ENCODE measurements at places on chromosomes 4 and X.

GRCh38 chr4:41022116-41022515, 192.2 kb downstream of the APBB2 start:
- no peak for DNase-seq

DNA sequence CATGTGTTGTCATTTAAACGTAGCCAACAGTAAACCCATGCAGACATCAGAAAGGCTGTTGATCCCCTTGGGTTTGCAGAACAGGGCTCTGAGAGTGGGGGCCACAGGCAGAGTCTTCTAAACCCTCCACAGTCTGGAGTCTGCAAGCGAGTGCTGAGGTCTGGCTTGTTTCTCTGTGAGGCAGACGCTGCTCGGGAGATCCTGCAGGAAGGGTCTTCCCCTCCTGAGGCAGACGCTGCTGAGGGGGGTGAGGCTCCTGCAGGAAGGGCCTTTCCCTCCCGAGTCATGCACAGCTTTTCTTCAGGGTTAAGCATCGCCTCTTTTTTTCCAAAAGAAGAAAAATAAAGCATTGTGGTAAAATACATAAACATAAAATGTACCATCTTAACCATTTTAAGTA, 17.1 kb upstream of the PDE6B start:
- no peak for DNase-seq

DNA sequence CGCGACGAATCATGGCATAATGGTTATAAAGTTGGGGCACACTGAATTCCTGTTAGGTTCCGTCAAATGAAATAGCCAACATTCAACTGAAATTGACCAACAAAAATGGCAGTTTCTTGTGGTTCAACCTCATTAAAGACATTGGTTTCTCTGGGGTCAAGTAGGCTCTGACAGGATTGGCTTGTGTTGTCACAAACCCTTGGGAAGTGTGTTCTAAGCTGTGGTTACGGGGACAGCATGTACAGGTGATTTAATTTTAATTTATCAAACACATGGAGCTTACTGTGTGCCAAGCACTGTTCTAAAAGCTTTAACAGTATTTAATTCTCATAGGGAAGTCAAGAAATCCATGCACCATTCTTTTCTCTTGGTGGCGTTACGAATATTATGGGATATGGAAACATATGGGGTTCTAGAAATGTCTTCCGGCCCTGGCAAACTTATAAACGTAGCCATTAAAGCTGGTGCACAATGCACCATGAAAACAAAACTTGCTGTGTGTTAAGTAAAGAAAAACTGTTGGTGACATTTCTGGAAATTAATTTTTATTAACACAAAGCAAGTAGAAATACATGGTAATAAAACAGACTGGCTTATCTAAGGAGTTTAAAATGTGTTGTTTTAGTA, 891 bp downstream of the XK start:
- DNase-seq, result no peak

DNA sequence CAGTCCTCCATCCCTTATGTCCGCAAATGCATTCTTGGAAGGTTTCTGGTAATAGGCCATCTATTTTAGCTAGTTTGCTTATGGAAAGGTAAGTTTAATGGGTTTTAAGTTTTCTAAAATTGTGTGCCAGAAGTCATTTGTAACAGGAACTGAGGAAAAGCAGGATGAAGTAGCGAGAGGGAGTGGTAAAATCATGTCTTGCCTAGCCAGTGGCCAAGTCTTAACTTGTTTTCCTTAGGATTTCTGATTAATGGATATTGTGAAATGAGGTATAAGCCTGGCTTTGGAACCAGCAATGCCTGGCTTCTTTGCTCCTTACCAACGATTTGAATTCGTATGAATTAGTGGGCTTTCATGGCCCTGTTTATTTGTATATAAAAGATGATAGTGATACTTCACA, 7.3 kb downstream of the SEC24B start:
- DNase-seq, result no peak

GRCh38 chr4:40253906-40254305, 57.1 kb downstream of the RHOH start:
- no peak for DNase-seq

DNA sequence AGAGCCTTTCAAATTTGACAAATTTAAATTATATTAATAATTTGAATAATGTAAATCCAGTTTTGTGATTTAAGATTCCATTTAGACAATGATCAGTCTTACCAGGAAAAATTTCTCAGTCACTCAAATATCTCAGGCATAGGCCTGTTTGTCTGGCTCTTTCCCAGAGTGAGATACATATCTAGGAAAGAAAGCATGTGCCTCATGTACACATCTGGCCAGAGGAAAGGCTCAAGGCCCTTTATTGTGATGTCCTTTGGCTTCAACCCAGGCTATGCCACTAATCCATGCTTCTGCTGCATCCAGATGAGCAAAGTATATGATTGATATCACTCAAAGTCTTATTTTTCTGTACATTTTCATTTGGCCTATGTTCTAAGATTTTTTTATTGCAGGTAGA, 473.3 kb upstream of the ADGRL3 start:
- DNase-seq, result no peak

DNA sequence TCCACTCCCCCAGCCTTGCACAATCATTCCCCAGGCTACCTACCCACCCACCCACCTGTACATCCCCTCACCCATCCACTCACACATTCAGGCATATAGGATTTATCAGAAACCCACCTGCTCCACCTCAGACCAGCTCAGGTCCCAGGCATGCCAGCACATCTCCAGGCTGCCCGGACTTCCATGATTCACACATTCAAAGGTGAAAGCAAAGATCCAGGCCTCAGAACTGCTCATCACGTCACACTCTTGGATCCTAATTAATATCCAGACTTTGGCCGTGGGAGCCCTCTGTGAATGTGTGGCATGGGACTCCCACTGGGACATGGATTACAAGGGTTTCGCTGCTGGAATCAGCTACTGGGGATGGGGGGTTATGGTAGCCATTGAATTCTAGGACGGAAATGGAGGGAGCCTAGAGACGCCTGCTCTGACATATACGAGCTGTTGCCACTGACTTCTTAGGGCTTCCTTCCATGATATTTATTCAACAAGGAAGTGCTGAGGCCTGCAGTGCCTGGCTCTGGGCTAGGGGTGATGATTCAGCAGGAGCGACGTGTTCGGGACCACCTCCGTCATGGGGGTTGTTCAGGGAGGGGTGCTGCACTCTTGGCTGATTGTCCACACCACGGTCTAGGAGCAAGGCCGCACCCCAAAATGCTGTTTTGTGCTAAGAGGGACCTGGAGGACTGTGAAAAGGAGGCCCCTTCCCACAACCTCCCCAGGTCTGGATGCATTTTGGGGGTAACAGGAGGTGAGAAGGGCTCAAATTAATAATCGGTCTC, 56.9 kb upstream of the ADRA2C start:
- no peak for DNase-seq

GRCh38 chr4:7638489-7638888, 203.8 kb upstream of the PSAPL1 start:
- DNase-seq, result no peak

DNA sequence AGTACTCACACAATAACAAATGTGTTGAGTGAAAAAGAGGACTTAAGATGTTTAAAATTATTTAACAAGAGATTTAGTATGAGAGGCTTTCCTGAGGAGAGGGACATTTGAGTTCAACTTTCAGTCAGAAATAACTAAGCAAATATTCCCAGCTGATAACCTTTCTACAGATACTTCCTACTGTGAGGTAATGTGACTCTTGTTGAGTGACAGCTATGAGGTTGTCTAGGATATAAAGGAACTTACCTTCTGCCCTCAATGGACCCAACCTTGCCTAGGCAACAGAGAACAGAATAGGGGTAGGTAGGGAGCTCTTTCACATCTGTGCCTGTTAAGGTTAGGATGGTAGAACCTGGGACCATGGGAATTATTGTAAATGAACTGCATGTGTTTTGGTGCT, 54.7 kb downstream of the GLUD2 start:
- no peak for DNase-seq

- DNase-seq, result no peak
Measured at GRCh38 chr4:110122201-110122600, 76.2 kb downstream of the ELOVL6 start.

- no peak for DNase-seq
Measured at GRCh38 chr4:1022739-1023066, 11.3 kb downstream of the FGFRL1 start.

DNA sequence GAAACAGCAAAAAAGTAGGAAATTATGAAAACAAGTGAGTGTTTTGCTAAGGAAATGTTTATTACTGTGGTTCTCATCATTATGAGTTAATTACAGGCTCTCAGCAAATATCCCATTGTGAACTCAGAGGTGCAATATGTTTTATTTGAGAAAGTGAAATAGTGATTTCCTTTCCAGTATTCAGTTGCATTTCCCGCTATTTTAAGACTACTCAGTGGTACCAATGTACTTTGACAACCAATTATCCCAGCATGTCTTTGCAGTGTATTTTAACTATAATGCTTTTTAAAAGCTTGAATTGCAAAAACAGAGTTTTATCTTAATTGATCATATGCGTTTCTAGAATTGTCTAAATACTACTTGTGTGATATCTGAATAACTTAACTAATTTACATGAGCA, 383.8 kb upstream of the TENM3 start:
- no peak for DNase-seq

GRCh38 chr4:13530823-13531624, 13.3 kb downstream of the NKX3-2 start:
- DNase-seq, result no peak

DNA sequence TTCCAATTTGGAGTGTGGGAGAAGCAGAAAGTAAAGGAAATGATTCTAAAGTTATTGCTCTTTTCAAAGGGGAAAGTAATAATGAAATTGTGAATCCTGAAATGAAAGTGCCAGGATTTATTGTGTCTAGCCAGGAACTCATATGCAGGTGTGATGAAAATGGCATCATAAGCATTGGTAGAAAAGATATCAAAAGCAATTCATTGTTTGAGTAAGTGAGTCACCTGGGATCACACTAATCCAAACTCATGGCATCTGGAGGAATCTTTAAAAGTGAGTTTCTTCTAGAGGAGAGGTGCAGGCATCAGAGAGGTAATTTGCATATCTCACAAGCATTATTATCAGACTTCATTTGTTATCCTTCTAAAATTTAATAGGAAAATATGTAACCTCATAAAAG, 84.7 kb downstream of the LARP7 start:
- DNase-seq, result no peak

GRCh38 chr4:172055498-172055897, 242.3 kb downstream of the GALNTL6 start:
- DNase-seq, result no peak

GRCh38 chr4:163582703-163583102, 88.2 kb downstream of the TMA16 start:
- DNase-seq, result no peak

GRCh38 chr4:24274381-24274941, 309.9 kb downstream of the DHX15 start:
- no peak for DNase-seq

- no peak for DNase-seq
Measured at GRCh38 chr4:100982345-100982744, 365.0 kb downstream of the PPP3CA start.

DNA sequence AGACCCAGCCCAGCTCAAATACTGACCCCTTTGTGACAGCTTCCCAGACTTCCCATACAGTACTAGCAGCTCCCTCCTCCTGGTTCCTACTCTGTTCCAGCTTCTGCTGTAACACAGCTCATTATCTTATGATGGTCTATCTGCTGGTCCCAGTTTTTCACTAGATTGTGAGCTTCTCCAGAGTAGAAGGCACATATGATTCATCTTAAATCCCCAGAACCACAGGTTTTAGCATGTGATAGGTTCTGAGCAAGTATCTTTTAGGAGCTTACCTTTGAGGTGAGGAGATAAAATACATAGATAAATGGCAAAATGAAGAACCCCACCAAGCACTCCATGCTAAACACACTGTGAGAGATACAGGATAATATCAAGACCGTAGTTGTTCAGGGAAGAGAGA, 27.6 kb upstream of the ANXA3 start:
- DNase-seq, result no peak

- DNase-seq, result no peak
Measured at GRCh38 chr4:76691807-76692582, 205.9 kb downstream of the SOWAHB start.

DNA sequence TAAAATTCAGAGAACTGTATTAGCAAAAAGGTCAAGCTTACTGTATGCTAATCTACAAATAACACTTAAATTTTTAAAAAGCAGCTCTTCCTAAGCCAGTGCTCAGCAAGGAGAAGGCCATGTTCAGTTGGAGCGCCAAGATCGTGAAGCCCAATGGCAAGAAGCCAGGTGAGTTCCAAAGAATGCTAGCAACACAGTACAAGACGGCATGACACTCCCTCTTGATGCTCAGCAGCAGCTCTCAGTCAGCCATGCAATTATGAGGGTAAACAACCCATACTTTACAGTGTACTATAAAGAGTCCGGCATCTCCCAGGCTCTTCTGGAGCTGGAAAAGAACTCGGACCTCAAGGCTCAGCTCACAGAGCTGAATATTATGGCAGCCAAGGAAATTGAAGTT, 34.9 kb downstream of the STX18 start:
- no peak for DNase-seq

- DNase-seq, result no peak
Measured at GRCh38 chrX:17923546-17923945, 62.4 kb upstream of the RAI2 start.

- DNase-seq, result no peak
Measured at GRCh38 chr4:39933671-39934590, 43.8 kb downstream of the PDS5A start.

DNA sequence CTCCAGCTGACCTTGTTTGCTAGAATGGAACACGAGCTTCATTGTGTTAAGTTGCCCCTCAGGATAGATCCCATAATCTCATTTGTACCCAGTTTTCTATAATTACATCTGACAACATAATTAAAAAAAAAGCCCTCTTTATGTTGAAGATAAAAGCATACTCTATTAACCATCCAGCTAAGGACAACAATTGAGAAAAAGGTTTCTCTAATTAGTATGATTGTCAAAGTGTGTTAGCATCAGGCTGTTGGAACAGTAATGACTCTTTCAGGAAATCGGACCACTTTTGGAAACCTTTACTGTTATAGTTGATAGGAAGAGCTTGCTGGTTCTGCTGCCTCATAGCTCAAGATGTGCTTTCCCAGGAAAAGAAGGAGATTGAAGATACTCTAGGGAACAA, 172.6 kb downstream of the FHIP1A start:
- DNase-seq, result no peak
